ENCODE measurements at places on chromosomes 3 and 15. TPM values are rescaled to one million over a fixed set of nuclear protein-coding genes. Genes with fewer than 3 reads are reported as not detected.

DNA sequence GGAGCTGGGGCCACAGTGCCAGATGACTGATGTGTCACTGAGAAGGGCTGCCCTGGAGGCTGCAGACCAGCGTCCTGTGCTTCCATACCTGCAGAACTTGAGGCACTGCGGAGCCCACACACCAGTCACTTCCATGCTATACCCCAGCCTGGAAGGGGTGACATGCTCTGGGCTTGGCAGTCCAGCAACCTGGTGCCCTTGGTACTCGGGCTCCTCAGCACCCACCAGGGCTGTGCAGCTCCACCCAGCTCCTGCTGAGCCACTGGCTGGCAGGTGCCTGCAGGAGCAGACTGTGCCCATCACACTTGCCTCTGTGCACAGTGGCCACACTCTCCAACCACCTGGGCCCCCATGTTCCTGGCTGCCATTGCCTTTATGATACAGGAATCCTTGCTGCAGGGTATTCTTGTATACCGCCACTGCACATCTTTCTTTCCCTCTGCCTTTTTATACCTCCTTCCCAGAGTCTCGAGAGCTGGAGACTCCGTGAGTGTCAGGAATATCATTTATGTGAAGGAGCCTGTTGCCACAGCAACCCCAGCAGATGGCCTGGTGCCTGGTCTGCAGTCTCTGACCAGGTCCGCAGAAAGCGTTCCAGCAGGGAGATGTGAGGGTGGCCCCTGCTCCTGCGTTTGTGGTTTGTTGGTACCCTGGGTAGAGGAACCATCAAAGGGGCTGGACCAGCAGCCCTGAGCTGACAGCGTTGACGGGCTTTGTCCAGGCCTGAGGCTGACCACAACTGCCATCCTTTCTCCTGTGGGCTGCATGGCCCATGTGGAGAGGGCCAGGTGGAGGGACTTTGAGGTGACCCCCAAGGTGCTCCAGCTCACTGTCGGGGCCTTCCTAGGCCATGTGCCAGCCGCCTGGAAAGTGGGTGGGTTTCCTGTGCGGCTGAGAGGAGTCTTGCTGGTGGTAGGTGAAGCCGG, 93.4 kb upstream of the PLXNA1 start:
- no peak overlapping the region for H3K27ac ChIP-seq
- no peaks in the 10 kb centered on the region for H3K4me1 ChIP-seq
- H3K36me3 ChIP-seq: no peaks in the 10 kb centered on the region
- DNase-seq: peak; percentile 18
- no peak overlapping the region for H3K4me3 ChIP-seq
- H3K27me3 ChIP-seq: no peaks in the 10 kb centered on the region

- no peaks in the 10 kb centered on the region for H3K27me3 ChIP-seq
- no peaks in the 10 kb centered on the region for H3K36me3 ChIP-seq
- no peaks in the 10 kb centered on the region for H3K4me1 ChIP-seq
- no peak overlapping the region for H3K27ac ChIP-seq
- DNase-seq: no peak
- no peak overlapping the region for H3K4me3 ChIP-seq
Measured at GRCh38 chr15:92290359-92290992, 103.2 kb upstream of the ST8SIA2 start.

- no peaks in the 10 kb centered on the region for H3K4me1 ChIP-seq
- H3K27ac ChIP-seq: no peak overlapping the region
- no peaks in the 10 kb centered on the region for H3K27me3 ChIP-seq
- H3K4me3 ChIP-seq: no peak overlapping the region
- no peak for DNase-seq
Measured at GRCh38 chr3:13324835-13325501, 95.2 kb downstream of the NUP210 start.

The CFAP100 gene
- total RNA-seq: not detected

- H3K4me1 ChIP-seq: no peaks in the 10 kb centered on the region
- peak; percentile 75 for DNase-seq
- H3K27ac ChIP-seq: no peak overlapping the region
- H3K4me3 ChIP-seq: no peak overlapping the region
- no peaks in the 10 kb centered on the region for H3K36me3 ChIP-seq
- H3K27me3 ChIP-seq: no peaks in the 10 kb centered on the region
Measured at GRCh38 chr3:11770477-11771391, 76.0 kb downstream of the TAMM41 start.

- H3K27me3 ChIP-seq: no peaks in the 10 kb centered on the region
- DNase-seq: peak; percentile 72
- no peaks in the 10 kb centered on the region for H3K36me3 ChIP-seq
- H3K4me3 ChIP-seq: no peak overlapping the region
Measured at GRCh38 chr3:135103917-135104316, 308.9 kb downstream of the EPHB1 start.

DNA sequence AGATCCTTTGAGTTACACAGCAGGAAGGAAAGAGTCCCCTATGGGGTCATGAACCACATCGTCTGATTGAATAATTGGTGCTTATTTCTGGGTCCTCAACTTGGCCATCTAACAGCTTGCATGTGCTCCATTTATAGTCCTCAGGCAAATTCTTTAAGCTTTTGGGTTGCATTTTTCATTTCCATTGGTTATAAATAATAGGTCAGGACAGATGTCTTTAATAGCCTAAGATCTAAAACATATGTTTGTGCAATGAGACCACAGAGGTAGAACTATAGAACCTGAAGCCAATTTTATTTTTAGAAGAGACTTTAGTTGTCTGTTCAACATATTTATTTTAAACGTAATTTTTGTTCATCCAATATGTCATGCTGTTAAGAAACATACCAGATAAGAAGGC, 43.2 kb downstream of the CD200R1L start:
- H3K4me3 ChIP-seq: no peak overlapping the region
- no peak overlapping the region for H3K27ac ChIP-seq
- H3K4me1 ChIP-seq: no peaks in the 10 kb centered on the region
- H3K36me3 ChIP-seq: no peaks in the 10 kb centered on the region
- no peaks in the 10 kb centered on the region for H3K27me3 ChIP-seq

DNA sequence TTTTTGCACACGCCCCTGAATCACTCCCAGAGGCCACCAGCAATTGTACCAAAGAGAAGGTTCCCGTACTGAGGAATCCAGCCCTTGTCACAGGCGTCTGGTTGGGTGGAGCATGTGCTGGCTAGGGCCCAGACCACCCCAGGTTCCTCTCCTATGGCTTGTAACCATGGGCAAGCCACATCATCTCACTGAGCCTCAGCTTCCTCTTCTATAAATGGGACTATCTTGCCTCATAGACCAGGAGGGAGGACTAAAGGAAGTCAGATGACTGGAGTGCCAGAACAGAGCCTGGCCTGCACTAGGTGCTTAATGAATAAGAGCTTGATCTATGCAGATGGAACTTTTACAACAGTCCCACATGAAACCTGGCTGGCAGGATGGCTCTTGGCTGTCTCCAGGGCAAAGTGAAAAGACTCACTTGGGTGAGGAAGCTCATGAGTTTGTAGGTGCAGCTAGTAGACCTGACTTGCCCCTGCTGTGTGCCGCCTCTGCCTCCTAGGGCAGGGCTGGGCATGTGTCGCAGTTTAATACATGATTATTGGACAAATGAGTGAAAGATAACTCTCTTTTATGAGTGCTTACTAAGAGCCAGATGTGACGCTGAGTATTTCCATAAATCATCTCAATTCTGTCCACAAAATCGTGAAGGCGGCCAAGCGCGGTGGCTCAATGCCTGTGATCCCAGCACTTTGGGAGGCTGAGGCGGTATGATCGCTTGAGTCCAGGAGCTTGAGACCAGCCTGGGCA, 29.3 kb downstream of the CTSH start:
- no peaks in the 10 kb centered on the region for H3K27me3 ChIP-seq
- no peak overlapping the region for H3K4me3 ChIP-seq
- peak; percentile 82 for DNase-seq
- H3K4me1 ChIP-seq: peaks cover 59% of the 10 kb centered on the region
- peaks cover 9% of the 10 kb centered on the region for H3K36me3 ChIP-seq

The CCDC54 gene
- not detected for total RNA-seq

- peaks cover 13% of the 10 kb centered on the region for H3K4me1 ChIP-seq
- H3K27ac ChIP-seq: no peak overlapping the region
- DNase-seq: no peak
- H3K36me3 ChIP-seq: no peaks in the 10 kb centered on the region
- no peak overlapping the region for H3K4me3 ChIP-seq
Measured at GRCh38 chr15:39788800-39789565, 6.3 kb upstream of the FSIP1 start.

The ATP6V1A gene
- total RNA-seq: 19.4 TPM

The LTK gene
- 1.6 TPM for total RNA-seq

DNA sequence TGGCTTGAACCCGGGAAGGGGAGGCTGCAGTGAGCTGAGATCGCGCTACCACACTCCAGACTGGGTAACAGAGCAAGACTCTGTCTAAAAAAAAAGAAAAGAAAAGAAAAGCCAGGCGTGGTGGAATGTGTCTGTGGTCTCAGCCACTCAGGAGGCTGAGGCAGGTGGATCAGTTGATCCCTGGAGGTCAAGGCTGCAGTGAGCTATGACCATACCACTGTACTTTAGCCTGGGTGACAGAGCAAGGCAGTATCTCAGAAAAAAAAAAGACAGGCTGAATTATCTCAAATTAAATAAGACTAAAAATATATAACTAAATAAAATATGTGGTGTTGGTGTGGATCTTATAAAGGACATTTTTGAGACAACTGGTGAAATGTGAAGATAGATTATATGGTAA, 20.6 kb downstream of the SMARCC1 start:
- H3K4me1 ChIP-seq: peaks cover 9% of the 10 kb centered on the region
- H3K27me3 ChIP-seq: no peaks in the 10 kb centered on the region
- DNase-seq: no peak
- H3K4me3 ChIP-seq: no peak overlapping the region

GRCh38 chr3:16182183-16182582, 7.7 kb downstream of the GALNT15 start:
- peak overlapping the region; percentile 64 for H3K27ac ChIP-seq
- H3K27me3 ChIP-seq: no peaks in the 10 kb centered on the region
- H3K36me3 ChIP-seq: no peaks in the 10 kb centered on the region
- H3K4me3 ChIP-seq: no peak overlapping the region

- H3K4me3 ChIP-seq: no peak overlapping the region
- DNase-seq: no peak
- H3K36me3 ChIP-seq: no peaks in the 10 kb centered on the region
Measured at GRCh38 chr3:186841620-186842019, 890 bp upstream of the ADIPOQ start.

DNA sequence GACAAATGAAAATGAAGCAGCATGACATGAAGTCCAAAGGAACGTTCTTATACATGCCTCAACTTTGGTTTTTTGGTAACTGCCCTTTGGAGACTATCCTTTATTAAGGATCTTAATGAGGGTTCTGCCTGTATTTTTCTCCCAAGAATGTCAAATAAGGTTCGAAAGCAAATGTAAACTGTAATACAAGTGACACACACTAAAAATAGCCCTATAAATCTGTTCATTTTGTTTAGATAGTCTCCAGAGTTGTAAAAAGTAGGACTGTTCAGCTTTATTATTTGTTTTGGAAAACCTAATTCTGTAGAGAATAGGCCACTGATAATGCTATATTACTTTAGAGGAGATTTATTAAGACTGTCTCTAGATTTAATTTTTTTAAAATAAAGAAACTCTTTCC, 80.5 kb upstream of the CDIN1 start:
- no peak overlapping the region for H3K27ac ChIP-seq
- DNase-seq: no peak
- no peaks in the 10 kb centered on the region for H3K27me3 ChIP-seq
- peaks cover 17% of the 10 kb centered on the region for H3K4me1 ChIP-seq
- H3K36me3 ChIP-seq: no peaks in the 10 kb centered on the region
- no peak overlapping the region for H3K4me3 ChIP-seq

GRCh38 chr3:157532529-157533297, 29.5 kb upstream of the VEPH1 start:
- no peak overlapping the region for H3K4me3 ChIP-seq
- no peaks in the 10 kb centered on the region for H3K36me3 ChIP-seq
- DNase-seq: no peak
- H3K4me1 ChIP-seq: no peaks in the 10 kb centered on the region
- H3K27ac ChIP-seq: no peak overlapping the region

GRCh38 chr15:60126200-60126599, 122.1 kb downstream of the FOXB1 start:
- H3K4me1 ChIP-seq: no peaks in the 10 kb centered on the region
- no peaks in the 10 kb centered on the region for H3K36me3 ChIP-seq
- DNase-seq: no peak
- H3K27me3 ChIP-seq: no peaks in the 10 kb centered on the region
- H3K4me3 ChIP-seq: no peak overlapping the region
- H3K27ac ChIP-seq: no peak overlapping the region

DNA sequence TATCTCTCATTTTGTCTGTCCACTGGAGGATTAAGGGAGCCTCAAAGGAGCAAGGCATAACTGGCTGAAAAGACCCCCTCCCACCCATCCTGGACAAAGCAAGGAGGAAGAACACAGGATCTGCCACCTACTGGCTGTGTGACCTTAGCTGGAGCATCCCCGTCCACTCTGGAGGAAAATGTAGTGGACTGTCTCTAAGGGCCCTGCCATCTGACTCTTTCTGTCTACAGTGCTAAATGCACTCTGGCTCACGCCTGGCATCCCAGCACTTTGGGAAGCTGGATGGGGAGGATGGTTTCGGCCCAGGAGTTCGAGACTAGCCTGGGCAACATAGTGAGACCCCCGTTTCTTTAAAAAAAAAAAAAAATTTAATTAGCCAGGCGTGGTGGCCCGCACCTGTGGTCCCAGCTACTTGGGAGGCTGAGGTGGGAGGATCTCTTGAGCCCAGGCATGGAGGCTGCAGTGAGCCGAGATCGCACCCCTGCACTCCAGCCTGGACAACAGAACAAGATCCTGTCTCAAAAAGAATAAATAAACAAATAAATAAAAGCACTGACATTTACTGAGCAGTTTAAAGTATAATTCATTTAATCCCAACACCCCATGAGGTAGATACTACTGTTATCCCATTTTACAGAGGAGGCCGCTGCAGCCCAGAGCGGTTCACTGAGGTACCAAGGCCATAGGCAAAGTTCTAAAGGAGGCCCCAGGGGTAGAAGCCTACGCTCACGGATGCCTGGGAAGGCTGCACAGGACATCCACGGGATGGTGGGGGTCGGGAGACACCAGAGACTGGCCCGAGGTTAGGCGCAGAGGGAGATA, 1.1 kb downstream of the TBC1D2B start:
- DNase-seq: peak; percentile 67
- peaks cover 47% of the 10 kb centered on the region for H3K4me1 ChIP-seq
- no peaks in the 10 kb centered on the region for H3K27me3 ChIP-seq
- peak overlapping the region; percentile 95 for H3K4me3 ChIP-seq
- H3K27ac ChIP-seq: peak overlapping the region; percentile 94

- no peak overlapping the region for H3K4me3 ChIP-seq
- peak; percentile 87 for DNase-seq
- H3K4me1 ChIP-seq: peaks cover 7% of the 10 kb centered on the region
- H3K36me3 ChIP-seq: no peaks in the 10 kb centered on the region
- H3K27me3 ChIP-seq: no peaks in the 10 kb centered on the region
- peak overlapping the region; percentile 73 for H3K27ac ChIP-seq
Measured at GRCh38 chr3:12143949-12144504, 14.7 kb downstream of the TIMP4 start.

- DNase-seq: no peak
- H3K4me1 ChIP-seq: peaks cover 18% of the 10 kb centered on the region
- H3K4me3 ChIP-seq: no peak overlapping the region
- H3K36me3 ChIP-seq: no peaks in the 10 kb centered on the region
- H3K27me3 ChIP-seq: no peaks in the 10 kb centered on the region
- no peak overlapping the region for H3K27ac ChIP-seq
Measured at GRCh38 chr3:130907966-130908365, 14.1 kb downstream of the ATP2C1 start.

GRCh38 chr3:49124991-49125670, 4.5 kb upstream of the USP19 start:
- H3K36me3 ChIP-seq: peaks cover 91% of the 10 kb centered on the region
- peaks cover 19% of the 10 kb centered on the region for H3K4me1 ChIP-seq
- H3K27me3 ChIP-seq: no peaks in the 10 kb centered on the region

- no peaks in the 10 kb centered on the region for H3K27me3 ChIP-seq
- peaks cover 40% of the 10 kb centered on the region for H3K4me1 ChIP-seq
- H3K27ac ChIP-seq: peak overlapping the region; percentile 92
- DNase-seq: no peak
Measured at GRCh38 chr3:23809294-23809693, 3.5 kb downstream of the UBE2E1 start.

Measured in sigmoid colon (tissue), 7 donors.